ENCODE measurements at places on chromosomes 6 and 20.

GRCh38 chr6:160995271-160995670 is 3.7 kb downstream of the MAP3K4 start:
- no peak for DNase-seq

DNA sequence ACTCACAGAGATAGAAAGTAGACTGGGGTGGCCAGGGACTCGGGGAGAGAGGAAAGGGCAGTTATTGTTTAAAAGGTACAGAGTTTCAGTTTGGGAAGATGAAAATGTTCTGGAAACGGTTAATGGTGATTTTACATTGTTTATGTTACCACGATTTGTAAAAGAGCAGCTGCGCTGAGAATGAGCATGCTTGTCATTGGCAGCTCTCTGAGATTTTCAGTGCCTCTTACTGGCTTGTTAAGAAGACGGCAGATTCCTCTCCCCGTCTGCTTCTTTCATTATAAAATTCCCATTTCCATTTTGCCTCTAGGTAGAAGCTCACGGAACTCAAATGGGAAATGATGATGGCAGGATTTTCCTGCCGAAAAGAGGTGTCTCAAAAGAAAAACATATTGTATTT is 39.7 kb upstream of the PPP1R3G start:
- DNase-seq: no peak

- DNase-seq: no peak
Measured at GRCh38 chr6:49541210-49541724, 9.2 kb upstream of the C6orf141 start.

- DNase-seq: no peak
Measured at GRCh38 chr20:53692465-53693067, 98.9 kb upstream of the ZNF217 start.

DNA sequence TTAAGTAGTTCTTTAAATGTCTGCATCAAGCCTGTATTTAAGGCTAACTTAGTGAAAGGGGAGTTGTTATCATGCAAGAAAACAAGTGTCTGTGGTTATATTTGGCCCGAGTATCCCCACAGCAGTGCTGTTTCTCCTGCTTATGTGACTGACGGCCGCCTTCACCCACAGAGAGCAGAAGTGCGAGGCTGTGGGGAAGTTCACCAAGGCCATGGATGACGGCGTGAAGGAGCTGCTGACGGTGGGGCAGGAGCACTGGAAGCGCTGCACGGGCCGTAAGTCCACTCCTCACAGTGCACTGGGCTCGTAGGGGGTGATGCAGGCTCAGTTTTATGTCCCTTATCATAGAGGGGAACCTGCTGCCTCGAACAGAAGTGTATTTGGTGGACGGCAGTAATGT is 53.2 kb upstream of the SYNJ2 start:
- no peak for DNase-seq

- DNase-seq: no peak
Measured at GRCh38 chr20:46132705-46133120, 14.6 kb downstream of the CD40 start.

DNA sequence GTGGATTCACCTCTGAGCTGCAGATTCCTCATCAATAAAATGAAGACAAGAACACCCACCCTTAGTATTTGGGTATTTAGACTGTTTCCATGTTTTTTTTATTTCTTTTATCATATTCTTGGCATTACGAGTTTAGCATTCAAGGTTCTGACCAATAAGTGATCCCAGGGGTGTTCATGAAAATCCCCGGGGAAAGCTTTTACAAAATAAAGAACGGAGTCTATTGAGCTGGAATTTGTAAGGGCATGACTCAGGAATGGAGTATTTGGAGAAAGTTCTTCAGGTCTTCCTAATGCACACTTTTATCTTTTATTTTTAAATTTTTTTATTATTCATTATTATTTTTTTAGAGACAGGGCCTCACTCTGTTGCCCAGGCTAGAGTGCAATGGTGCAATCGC is 19.4 kb upstream of the TOX2 start:
- no peak for DNase-seq

DNA sequence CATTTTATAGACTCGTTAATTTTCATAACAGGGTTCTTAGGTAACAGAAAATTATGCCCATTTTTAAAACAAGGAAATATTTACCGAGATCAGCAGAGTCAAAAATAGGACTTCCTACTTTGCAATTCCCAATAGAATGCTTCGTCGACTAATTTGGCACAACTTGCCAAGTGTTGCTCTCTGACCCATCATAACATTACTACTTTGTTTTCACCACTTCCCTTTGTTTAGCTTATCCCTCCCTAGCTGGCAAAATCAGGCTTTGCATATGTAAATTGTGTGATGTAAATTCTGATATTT is 914 bp upstream of the RANBP9 start:
- no peak for DNase-seq

- no peak for DNase-seq
Measured at GRCh38 chr6:104473021-104473429, 386.7 kb downstream of the HACE1 start.

DNA sequence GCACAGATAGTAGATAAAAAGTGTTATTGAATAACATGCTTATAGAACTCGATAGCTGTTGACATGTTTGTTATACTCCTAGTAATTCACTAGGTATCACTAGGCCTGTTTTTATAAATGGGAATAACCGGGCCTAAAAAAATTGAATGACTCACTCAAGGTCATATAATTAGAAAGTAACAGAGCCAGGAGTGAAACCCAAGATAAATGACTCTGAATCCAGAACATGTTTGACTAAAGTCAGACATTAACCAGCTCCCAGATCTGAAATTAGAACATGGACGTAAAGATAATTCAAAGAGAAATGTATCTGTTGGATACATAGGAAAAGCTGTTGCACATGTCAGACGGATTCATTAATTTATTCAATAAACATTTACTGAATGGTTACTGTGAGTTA is 26.9 kb downstream of the RGS17 start:
- no peak for DNase-seq

DNA sequence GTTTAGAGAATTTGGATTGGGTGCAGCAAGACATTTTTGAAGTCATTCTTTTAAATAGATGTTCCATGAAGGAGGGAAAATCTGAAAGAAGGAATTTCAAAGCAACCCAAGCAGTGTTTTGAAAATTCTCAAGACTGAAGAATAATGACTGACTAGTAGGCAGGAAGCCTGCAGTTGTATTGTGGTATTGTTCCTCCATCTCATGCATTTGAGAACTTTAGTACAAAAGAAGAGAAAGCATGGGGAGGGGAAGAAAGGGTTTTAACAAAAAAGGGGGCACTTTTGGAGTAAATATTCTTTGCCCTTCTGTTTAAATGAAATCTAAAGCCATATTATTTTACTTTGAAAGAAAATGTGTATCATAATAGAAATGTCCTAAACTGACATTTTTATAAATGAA is 6.6 kb downstream of the NCOA3 start:
- no peak for DNase-seq

GRCh38 chr6:111939902-111940301 is 66.7 kb upstream of the FYN start:
- DNase-seq: no peak

- DNase-seq: no peak
Measured at GRCh38 chr6:148779142-148779562, 32.3 kb downstream of the UST start.

DNA sequence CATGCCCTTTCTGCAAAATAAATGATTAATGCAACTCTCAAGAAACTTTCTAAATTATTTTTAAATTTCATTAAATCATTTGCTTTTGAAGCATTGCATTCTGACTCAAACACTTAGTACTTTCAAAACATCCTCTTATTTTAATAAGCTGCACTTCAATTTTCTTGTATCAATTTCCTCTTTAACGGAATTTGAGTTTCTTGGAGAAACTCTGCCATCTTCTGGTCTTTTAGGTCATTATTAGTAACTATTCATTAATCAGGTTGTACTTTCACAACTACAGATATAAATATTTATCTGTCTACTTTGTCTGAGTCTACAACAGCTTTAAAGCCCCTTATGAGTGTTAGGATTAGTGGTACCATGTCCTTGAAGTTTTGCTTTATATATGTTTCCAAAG is 30.2 kb downstream of the TMX4 start:
- no peak for DNase-seq

DNA sequence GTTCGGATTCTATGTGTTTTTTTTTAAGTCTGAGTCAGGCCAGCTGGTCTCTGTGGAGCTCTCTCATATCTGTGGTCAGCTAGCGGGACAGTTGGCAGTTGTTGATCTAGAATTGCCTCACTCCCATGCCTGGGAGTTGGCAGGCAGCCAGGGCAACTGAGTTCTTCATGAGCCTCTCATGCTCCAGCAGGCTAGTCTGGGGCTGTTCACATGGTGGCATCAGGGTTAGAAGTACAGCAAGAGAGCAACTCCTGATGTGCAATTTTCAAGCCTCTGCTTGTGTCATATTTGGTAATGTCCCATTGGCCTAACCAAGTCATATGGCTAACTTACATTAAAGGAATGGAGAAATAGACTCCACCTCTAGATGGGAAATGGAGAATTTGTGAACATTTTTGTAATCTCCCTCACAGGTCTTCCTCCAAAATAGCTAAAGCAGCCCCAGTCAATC is 6.7 kb upstream of the IFT52 start:
- no peak for DNase-seq

DNA sequence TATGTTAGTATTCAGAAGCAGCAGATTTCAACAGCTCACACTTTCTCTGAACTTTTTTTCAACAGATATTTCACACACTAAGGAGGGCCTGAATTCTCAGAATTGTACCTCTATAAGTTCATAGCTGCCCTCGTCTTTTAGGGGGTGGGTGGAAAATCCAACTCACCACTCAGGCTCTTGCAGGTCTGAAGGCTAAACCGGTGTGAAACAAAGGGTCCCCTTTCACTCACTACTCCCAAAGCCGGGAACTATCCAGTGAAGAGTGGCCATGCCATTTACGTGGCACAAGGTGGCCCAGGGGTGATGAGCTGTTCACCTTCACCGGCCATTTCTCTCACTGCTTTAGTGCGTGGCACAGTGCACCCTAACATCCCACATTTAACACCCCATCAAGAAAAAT is 24.2 kb downstream of the TBC1D7 start:
- no peak for DNase-seq

GRCh38 chr6:89599727-89600126 is 38.8 kb downstream of the LYRM2 start:
- no peak for DNase-seq

DNA sequence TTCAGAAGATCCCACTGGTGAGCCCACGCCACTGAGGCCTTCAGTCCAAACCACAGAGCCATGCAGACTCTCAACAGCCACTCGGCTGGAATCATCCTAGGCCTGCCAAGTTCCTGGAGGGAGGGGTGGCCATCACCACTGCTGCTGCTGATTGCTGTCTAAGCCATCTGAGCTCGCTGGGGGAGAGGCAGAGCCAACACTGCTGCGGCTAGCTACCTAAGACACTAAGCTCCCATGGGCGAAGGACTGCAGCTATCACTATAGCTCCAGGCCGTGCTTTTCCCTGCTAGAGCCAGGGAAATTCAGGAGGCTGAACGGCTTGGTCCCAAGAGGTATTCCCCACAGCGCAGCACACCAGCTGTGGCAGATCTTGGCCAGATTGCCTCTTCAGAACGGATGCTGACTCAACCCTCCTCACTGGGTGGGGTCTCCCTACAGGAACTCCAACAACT is 73.6 kb downstream of the TBC1D32 start:
- DNase-seq: no peak

DNA sequence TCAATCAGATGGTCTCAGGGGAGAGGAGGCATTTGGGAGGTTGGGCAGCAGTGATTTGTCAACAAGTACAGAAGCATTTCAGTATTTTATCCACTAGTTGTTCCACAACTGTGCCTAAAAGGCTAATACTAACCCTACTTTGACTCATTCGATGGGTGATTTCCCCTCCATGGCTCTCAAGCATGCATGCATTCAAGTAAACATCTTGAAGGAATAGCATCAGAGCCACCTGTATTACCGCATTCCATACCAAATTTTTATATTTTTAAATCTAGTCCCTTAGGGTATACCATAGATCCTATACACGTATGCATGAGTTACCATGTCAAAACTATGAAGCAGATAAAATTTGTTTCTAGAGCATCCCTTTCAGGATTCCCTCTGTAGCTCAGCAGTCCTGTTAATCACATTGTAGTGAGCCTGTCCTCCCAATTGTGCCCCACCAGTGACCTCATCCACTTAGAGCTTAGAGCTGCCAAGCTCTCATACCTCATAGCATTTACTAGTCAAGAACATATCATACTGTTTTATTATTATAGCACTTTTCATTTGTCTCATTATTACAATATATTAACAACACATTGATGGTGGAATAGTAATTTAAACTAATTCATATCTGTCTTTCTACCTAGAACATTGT is 213.8 kb downstream of the LAMA2 start:
- no peak for DNase-seq

DNA sequence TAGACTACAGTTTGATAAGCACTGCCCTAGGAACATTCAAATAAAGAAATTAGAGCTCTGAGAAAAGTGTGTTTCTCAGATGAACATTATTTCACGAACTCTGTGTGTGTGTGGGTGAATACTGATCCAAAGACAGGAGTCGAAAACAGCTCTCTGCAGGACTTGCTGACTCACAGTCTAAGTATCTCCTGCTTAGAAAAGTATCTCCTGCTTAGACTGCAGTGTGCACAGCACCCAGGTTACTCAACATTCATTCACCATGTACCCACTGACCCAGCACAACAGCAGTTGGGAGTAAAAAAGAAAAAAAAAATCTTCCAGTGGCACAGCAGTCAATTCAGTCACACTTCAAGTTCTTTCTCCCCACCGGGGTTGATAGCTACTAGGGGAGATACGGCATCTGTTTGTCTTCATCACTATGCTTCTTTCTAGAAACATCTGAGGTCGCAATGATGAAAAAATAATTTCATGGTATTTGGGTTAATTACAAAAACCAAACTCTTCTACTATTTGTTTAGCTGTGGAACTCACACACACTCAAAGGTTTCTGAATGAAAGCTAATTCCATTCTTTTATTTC is 48.0 kb downstream of the GCLC start:
- no peak for DNase-seq

DNA sequence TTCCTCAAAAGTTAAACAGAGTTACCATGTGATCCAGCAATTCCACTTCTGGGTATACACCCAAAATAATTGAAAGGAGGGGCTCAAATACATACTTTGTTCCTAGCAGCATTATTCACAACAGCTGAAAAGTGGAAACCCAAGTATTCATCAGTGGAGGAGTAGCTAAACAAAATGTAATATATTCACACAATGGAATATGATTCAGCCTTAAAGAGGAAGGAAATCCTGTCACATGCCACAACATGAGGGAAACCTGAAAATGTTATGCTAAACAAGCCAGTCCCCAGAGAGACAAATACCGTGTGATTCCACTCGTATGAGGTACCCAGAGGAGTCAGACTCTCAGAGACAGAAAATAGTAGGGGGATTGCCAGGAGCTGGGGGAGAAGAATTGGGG is 44.5 kb downstream of the PXDC1 start:
- DNase-seq: no peak

GRCh38 chr6:142722012-142722411 is 223.0 kb downstream of the HIVEP2 start:
- no peak for DNase-seq

All from esophagus squamous epithelium (tissue), 5 donors.